Small intestine (tissue), 16 donors: ENCODE measurements at places on chromosomes 12 and 14.

GRCh38 chr12:88816201-88816600, 235.9 kb upstream of the KITLG start:
- no peaks in the 10 kb centered on the region for H3K36me3 ChIP-seq
- no peaks in the 10 kb centered on the region for H3K4me1 ChIP-seq
- H3K27me3 ChIP-seq, result no peaks in the 10 kb centered on the region
- no peak overlapping the region for H3K27ac ChIP-seq
- H3K4me3 ChIP-seq, result no peak overlapping the region

DNA sequence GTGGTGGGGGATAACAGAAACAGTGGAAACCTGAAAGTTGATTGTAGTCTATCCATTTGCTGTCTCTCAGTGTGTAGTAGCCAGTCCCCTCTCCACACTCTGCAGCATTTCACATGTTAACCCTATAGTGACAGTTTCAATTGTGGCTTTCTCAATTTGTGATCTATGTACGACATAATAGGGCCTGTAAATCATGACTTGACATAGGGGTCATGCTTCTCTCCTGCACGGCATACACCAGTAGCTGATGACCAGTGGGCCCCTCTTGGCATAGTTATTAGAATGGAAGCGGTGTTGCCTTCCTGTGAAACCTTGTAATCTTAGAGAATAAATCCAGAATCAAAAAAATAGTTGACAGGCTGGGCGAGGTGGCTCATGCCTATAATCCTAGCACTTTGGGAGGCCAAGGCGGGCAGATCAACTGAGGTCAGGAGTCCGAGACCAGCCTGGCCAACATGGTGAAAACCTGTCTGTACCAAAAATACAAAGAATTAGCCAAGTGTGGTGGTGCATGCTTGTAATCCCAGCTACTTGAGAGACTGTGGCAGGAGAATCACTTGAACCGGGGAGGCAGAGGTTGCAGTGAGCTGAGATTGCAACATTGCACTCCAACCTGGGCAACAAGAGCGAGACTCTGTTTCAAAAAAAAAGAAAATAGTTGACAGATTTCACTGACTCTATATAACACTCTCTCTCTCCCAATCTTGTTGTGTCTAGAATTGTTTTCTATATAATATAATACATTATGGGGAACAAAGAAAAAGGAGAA, 44.6 kb upstream of the VSX2 start:
- no peaks in the 10 kb centered on the region for H3K36me3 ChIP-seq
- no peak overlapping the region for H3K4me3 ChIP-seq
- H3K27me3 ChIP-seq, result no peaks in the 10 kb centered on the region
- no peak for DNase-seq
- H3K4me1 ChIP-seq, result no peaks in the 10 kb centered on the region

GRCh38 chr12:122996188-122996601, 15.7 kb downstream of the ARL6IP4 start:
- no peak overlapping the region for H3K4me3 ChIP-seq
- H3K27me3 ChIP-seq, result no peaks in the 10 kb centered on the region
- no peak for DNase-seq
- H3K36me3 ChIP-seq, result peaks cover 73% of the 10 kb centered on the region
- H3K27ac ChIP-seq, result no peak overlapping the region
- H3K4me1 ChIP-seq, result peaks cover 20% of the 10 kb centered on the region

DNA sequence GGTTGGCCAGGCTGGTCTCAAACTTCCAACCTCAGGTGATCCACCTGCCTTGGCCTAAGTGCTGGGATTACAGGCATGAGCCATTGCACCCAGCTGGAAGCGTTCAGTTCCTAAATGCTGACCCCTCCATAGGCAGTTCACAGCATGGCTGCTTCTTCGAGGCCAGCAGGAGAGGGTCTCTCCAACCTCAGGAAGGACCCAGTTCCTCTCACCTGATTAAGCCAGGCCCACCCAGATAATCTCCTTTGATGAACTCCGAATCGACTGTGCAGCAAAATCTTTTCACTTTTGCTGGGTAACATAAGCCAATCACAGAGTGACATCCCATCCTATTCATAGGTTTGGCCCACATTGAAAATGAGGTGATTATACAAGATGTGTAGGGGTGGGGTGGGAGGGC, 165.1 kb downstream of the ADCK1 start:
- no peak overlapping the region for H3K4me3 ChIP-seq
- no peak for DNase-seq
- H3K36me3 ChIP-seq, result no peaks in the 10 kb centered on the region
- H3K4me1 ChIP-seq, result no peaks in the 10 kb centered on the region
- H3K27me3 ChIP-seq, result peaks cover 4% of the 10 kb centered on the region

DNA sequence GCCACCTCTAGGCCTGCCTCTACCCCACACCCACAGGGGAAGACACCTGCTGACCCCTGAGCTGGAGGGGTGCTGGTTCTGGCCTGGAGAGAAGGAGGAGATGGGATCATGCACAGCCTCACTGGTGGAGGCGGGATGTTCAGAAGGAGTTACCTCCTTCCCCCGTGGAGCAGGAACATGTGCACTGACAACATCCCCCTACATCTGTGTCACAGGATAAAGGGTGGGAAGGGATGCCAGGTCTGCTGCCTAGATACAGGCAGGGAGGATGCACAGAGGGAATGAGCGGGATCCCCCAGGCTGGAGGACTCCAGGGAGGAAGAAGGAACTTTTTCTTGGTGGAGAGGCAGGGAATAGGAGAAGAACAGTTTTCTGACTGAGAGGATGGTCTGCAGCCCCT, 8.8 kb downstream of the NRXN3 start:
- DNase-seq, result no peak
- no peak overlapping the region for H3K27ac ChIP-seq
- no peaks in the 10 kb centered on the region for H3K27me3 ChIP-seq

- no peaks in the 10 kb centered on the region for H3K27me3 ChIP-seq
- no peaks in the 10 kb centered on the region for H3K36me3 ChIP-seq
- no peak overlapping the region for H3K27ac ChIP-seq
- H3K4me1 ChIP-seq, result no peaks in the 10 kb centered on the region
These were observed 132.1 kb downstream of the SOX5 start for GRCh38 chr12:23817345-23817744.

GRCh38 chr12:79826267-79827128, 108.4 kb downstream of the PPP1R12A start:
- no peak overlapping the region for H3K4me3 ChIP-seq
- H3K27me3 ChIP-seq, result no peaks in the 10 kb centered on the region
- no peak for DNase-seq

DNA sequence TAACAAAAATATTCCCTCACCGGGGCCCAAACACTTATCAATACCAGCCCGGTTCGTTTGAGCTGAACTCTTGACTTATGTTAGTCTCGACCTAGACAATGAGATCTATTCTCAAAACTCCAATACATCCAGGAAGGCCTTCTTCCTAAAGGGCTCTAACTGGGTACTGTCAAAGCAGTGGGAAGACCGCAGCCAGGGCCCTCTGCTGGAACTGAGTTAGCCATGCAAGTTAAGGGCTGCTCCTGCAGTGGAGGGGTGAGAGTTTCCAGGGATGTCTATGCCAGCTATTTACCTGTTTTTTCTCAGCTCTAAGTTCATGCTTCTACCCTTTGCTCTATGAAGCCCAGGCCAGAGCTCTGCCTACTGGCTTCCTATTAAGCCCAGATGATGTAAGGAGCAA, 348.8 kb downstream of the GXYLT1 start:
- H3K27ac ChIP-seq, result no peak overlapping the region
- H3K36me3 ChIP-seq, result no peaks in the 10 kb centered on the region
- no peak for DNase-seq
- no peaks in the 10 kb centered on the region for H3K27me3 ChIP-seq
- no peaks in the 10 kb centered on the region for H3K4me1 ChIP-seq

GRCh38 chr12:101299346-101299745, 19.4 kb downstream of the UTP20 start:
- no peaks in the 10 kb centered on the region for H3K27me3 ChIP-seq
- H3K36me3 ChIP-seq, result peaks cover 26% of the 10 kb centered on the region
- no peaks in the 10 kb centered on the region for H3K4me1 ChIP-seq
- H3K4me3 ChIP-seq, result no peak overlapping the region
- no peak for DNase-seq

DNA sequence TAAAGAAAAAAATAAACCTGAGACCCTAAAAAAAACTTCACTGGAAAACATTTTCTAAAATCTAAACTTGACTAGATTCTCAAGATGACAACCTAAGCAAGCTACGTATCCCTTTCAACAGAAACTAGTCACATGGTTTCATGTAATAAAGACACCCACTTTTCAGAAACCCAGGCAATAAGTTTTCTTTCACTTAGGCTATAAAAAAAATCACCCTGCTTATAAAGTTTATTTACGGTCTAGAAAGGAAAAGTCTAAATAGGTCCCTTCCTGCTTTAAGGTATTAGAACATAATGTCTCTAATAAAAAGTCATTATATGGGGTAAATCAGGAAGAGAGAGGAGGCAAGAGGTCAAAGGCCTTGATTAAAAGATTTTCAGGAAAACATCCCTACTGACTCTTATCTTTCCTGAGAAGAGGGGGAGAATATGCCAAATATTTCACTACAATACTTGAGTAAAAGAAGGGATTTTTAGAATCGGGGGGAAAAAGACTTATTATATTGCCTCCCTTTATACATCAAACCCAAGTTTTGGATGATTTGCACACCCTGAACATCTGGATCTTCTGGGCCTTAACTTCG, 9.5 kb downstream of the CLIP1 start:
- no peak for DNase-seq
- no peaks in the 10 kb centered on the region for H3K27me3 ChIP-seq
- H3K27ac ChIP-seq, result no peak overlapping the region
- H3K4me3 ChIP-seq, result no peak overlapping the region

DNA sequence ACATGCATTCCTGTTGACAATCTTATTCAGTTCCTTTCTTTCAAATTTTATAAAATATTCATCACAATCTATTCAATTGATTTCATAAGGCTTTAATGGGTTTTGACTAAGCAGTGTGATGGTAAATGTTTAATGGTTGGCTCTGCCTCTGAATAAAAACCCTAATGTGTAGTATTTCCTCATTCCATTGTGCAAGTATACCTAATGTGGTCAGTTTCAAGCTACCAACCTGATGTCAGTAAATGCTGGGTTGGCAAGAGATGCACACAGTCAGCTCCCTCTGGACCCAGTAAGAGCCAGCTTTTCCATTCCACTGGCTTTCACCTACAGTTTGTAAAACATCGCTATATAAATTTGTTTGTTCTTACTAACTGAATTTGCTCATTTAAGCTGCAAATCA, 53.9 kb downstream of the METTL25 start:
- no peaks in the 10 kb centered on the region for H3K4me1 ChIP-seq
- H3K27ac ChIP-seq, result no peak overlapping the region
- H3K27me3 ChIP-seq, result no peaks in the 10 kb centered on the region
- no peak overlapping the region for H3K4me3 ChIP-seq
- no peak for DNase-seq

DNA sequence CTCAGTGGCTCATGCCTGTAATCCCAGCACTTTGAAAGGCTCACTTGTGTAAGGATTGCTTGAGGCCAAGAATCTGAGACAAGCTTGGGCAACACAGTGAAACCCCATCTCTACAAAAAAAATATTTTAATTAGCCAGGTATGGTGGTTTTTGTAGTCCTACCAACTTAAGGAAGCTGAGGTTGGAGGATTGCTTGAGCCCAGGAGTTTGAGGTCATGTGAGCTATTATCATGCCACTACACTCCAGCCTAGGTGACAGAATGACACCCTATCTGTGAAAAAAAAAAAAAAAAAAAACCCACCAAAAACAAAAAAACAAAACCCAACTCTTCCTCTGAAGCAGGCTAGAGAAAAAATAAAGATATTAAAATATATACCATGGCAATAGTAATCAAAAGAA, 41.2 kb downstream of the TMEM116 start:
- no peaks in the 10 kb centered on the region for H3K27me3 ChIP-seq
- H3K36me3 ChIP-seq, result no peaks in the 10 kb centered on the region
- H3K4me3 ChIP-seq, result no peak overlapping the region
- no peak for DNase-seq

DNA sequence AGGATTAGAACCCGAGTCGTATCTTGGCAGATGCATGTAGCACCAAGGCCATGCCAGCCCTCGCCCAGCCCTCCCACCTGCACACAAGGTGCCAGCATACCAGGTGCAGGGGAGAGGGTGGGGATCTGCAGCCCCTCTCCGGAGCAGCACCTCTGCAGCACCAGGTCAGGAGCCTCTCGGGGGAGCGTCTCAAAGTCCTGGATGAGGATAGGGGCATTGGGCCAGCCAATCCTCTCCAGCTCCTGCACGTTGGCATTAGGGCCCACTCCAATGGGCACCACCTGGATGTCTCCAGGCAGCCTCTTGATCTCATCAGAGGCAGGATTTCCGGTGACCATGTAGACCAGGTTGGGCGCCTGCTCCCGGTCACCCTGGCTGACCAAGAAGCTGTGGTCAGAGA, 73.2 kb upstream of the ANO2 start:
- H3K4me3 ChIP-seq, result no peak overlapping the region
- no peaks in the 10 kb centered on the region for H3K36me3 ChIP-seq
- H3K27me3 ChIP-seq, result no peaks in the 10 kb centered on the region
- no peak overlapping the region for H3K27ac ChIP-seq

DNA sequence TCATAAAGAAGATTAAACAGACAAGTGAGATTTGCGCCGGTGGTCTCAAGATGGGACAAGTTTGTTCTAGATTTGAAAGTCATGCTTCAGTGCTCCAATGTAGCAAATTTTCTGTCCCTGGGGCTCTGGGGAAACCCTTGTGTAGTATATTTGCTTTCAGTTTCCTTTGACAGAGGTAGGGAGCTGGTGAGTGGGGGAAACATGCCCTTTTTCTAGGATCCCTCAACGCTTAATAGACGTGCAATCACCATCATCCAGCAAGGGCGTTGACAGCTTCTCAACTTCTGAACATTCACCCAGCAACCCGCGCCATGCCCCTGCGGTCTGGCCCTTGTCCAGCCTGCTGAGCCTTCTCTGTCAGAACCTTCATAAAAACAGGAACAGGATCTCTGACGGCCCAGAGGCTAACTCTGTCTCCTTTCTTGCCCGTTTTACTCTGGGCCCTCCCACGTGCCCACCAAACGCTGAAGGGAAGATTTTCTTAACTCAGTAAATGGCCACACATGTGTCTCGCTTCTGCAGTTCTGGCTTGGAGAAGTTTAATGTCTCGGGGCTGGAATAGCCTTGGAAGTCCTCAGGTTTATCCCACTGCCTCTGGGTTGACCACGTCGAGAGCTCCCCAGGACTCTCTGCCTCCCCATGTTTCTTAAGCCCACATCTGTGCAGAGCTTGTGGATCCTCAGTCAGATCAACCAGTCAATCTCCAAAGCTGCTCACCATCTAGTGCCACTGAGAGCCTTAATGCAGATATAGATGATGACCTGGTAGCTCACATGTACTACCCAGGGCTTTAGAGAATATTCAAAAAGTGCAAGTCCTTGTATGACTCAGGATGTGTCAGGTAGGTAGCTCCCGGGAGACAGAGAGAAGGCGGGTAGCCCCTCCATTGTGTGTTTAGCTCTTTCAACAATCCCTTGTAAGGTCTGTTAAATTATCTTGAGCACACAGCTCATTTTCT, 58.1 kb upstream of the CCND2 start:
- no peak overlapping the region for H3K27ac ChIP-seq
- no peaks in the 10 kb centered on the region for H3K36me3 ChIP-seq
- H3K4me1 ChIP-seq, result no peaks in the 10 kb centered on the region
- H3K4me3 ChIP-seq, result no peak overlapping the region

GRCh38 chr14:93895023-93895604, 32.0 kb upstream of the FAM181A start:
- no peaks in the 10 kb centered on the region for H3K27me3 ChIP-seq
- no peak for DNase-seq
- no peaks in the 10 kb centered on the region for H3K4me1 ChIP-seq
- no peak overlapping the region for H3K27ac ChIP-seq

GRCh38 chr12:53752192-53752601, 418 bp upstream of the CISTR start:
- no peak for DNase-seq
- H3K27me3 ChIP-seq, result peaks cover 98% of the 10 kb centered on the region
- no peak overlapping the region for H3K4me3 ChIP-seq
- H3K4me1 ChIP-seq, result no peaks in the 10 kb centered on the region
- H3K27ac ChIP-seq, result no peak overlapping the region
